HS-5 (cell line): ENCODE measurements at places on chromosomes 2 and 18.

DNA sequence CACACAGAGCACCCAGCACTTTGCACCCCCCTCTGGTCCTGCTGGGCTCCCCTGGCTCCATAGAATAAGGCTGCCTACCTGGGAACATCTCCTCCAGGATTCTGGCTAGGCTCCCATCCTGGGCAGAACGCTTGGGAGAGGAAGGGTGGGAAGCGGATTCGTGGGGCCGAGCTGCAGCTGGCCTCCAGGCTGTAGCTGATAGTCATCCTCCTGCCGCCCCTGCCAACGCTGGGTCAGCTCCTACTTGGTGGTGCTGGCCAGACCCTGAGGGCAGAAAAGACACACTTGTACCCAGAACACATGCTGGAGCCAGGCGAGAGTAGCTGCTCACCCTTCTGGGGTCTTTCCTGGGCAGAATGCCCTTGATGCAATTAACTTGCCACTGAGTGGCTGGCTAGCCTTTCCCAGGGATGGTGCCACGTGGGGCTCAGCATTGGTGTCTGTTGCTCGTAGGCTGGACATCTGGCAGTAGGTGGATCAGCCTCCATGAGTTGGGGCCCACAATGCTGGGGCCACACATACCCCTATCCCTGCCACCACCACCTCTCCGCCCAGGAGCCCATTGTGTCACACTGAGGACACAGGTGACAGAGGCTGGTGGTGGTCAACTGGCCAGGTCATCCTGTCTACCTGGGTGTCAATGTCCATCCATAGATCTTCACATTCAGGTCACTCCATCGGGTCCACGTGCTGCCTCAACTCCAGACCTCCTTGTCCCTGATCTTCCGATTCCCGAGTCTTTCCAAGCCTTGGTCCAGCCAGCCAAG, 112.8 kb downstream of the NDUFA10 start:
- DNase-seq, result no peak

GRCh38 chr18:10131460-10132395, 217.9 kb downstream of the VAPA start:
- no peak for DNase-seq

DNA sequence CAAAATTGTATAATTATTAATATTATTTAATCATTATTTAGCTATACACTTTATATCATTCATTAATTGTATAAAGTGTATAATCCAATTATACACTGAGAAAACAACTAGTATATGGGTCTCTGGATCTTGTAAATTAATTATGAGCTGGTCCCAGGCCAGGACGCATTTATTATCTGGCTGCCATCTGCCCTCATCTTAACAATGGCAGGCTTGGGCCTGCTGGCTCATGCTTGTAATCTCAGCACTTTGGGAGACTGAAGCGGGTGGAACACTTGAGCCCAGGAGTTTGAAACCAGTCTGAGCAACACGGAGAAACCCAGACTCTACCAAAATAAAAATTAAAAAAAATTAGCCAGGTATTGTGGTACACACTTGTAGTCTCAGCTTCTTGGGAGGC, 502.2 kb upstream of the NRXN1 start:
- DNase-seq, result no peak

- DNase-seq, result no peak
Observed at GRCh38 chr2:101362316-101362715, 25.0 kb downstream of the CREG2 start.

- no peak for DNase-seq
Observed at GRCh38 chr2:18454692-18455235, 105.7 kb downstream of the RDH14 start.

- no peak for DNase-seq
Observed at GRCh38 chr18:64379662-64380061, 230.8 kb upstream of the LINC00305 start.

GRCh38 chr2:150133623-150134022, 353.8 kb downstream of the RND3 start:
- DNase-seq, result peak; percentile 88

DNA sequence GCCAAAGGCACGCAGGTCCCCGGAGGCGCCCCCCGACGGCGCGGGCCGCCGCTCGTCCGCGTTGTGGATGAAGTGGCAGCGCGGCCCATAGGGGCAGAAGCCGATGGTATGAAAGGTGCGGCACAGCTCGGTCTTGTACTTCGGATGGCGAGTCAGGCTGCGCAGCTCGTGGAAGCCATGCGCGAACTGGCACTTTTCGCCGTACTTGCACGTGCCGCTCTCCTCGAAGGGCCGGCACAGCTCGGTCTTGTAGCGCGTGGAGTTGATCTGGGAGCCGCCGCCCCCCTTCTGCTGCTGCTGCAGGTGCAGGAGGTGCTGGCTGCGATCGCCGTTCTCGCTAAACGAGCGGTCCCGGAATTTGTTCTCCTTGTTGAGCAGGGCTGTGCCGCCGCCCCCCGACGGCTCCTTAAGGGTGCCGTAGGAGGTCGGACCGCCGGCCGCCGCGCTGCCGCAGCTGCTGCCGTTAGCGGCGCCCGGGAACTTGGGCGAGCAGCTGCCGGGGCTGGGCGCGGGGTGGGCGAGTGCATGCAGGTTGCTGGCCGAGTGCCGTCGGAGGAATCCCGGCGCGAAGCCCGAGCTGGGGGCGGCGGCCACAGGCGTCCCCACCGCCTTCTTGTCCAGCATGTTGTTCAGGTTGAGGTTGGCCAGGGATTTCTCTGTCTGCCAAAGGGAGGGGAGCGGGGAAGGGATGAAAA, 1.2 kb downstream of the ZFP36L2 start:
- peak; percentile 37 for DNase-seq

DNA sequence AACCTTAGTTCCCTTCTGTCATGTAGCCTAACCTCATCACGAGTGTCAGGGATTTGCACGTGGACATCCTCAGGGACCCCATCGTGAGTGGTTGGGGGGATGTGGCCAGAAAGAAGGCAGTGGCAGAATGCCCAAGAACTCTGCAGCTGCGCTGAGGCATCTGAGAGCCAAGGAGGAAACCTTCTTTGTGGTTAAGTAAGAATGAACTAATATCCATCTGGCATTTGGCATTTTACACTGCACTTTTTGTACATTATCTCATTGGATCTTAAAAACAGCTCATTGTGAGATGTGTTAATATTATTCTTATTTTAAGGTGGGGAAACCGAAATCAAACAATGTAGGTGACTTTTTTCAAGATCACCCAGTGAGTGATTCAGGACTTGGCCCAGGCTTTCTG, 32.6 kb upstream of the APCDD1 start:
- DNase-seq, result peak; percentile 36

GRCh38 chr2:12479065-12479601, 237.6 kb upstream of the TRIB2 start:
- no peak for DNase-seq

DNA sequence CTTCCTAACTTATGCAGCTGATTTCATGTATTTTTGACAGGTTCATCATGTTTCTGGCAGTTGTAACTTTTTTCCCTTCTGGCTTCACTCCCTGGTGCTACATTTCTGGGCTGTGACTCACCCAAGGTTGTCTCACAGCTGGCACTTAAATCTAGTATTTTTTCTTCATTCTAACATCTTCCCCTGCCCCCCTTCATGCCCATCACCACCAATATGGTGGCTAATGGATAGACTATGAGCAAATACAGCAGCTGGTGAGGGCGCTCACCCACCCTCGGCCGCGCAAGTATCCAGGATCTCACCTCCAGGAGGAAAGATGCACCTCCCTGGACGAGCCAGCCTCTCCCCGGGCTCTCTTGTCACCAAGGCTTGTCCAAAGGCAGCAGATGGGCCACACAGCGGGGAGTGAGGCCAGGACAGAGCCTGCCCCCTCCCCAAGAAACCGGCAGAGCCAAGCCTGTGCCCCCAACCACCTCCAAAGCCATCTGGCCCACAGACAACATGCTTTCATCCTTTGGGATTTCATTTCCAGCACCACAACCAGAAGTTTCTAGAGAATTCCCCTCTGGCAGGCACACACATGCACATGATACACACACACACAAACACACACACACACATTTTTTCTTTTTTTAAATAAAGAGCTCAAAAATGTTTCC, 39.1 kb downstream of the ATOH8 start:
- DNase-seq, result peak; percentile 70

DNA sequence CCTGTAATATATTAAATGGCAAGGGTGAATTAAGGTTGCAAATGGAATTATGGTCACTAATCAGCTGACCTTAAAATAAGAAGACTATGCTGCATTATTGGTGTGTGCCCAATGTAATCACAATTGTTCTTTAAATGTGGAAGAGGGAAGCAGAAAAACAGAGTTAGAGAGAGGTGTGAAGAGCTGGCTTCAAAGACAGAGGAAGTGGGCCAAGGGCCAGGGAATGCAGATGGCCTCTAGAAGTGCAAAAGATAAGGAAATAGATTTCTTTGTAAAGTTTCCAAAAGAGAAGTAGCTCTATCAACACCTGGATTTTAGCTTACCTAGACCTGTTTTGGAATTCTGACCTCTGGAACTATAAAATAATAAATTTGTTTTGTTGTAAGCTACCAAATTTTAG, 276.0 kb downstream of the LRRTM1 start:
- DNase-seq, result no peak

- no peak for DNase-seq
Observed at GRCh38 chr2:229335877-229336346, 64.8 kb upstream of the PID1 start.

- DNase-seq, result no peak
Observed at GRCh38 chr2:130729322-130730299, 741 bp downstream of the GPR148 start.

GRCh38 chr2:128585706-128586105, 267.0 kb upstream of the HS6ST1 start:
- DNase-seq, result peak; percentile 25

GRCh38 chr2:112529757-112530156, 12.5 kb upstream of the POLR1B start:
- no peak for DNase-seq

DNA sequence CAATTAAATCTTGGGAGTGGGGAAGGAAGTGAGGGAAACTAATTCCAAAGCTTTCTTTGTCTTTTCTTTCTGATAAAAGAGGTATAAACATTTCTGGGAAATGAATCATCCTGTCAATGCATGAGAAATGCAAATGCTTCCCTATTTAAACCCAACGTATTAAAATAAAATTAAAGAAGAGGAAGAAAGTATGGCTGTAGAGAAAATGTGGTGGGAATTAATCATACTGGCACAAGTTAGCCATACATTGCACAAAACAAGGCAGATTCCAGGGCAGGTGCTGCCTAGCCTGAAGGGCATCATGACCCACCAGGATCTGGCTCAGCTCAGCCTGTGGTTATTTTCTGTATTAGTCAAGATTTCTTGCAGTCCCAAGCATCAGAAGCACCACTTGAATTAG, 338.0 kb downstream of the NYAP2 start:
- peak; percentile 46 for DNase-seq

GRCh38 chr2:188647430-188648070, 326.6 kb upstream of the COL3A1 start:
- DNase-seq, result no peak

DNA sequence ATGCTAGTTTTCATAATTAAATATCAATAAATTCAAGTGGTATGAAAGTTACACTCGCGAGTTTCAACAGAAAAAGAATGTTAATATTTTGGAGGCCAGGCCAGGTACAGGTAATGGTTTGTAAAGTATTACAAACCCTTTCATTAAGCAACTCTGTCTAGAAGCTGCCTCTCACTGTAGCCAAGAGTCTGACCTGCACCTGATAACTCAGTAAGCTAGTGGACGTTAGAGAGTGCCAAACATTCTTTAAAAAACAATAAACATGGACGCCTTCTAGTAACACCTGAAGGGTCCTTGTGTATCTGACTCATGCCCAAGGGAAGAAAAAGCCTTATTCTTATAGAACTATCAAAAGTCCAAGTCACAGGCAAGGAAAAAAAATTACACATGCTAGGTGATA, 70.2 kb downstream of the MBD2 start:
- no peak for DNase-seq

DNA sequence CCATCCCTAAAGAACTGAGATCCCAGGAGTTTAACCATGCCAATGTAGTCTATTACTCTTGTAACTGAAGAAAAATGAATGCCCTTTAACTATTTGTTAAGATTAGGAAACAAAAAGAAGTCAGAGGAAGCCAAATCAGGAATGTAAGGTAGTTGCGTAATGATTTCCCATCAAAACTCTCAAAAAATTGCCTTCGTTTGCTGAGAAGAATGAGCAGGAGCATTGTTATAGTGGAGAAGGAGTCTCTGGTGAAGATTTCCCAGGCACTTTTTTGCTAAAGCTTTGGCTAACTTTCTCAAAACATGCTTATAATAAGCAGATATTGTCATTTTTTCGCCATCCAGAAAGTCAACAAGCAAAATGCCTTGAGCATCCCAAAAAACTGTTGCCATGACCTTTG, 224.0 kb upstream of the SIX2 start:
- DNase-seq, result no peak

- no peak for DNase-seq
Observed at GRCh38 chr2:235957251-235957650, 210.9 kb downstream of the GBX2 start.

- no peak for DNase-seq
Observed at GRCh38 chr2:120758181-120759144, 22.8 kb downstream of the GLI2 start.

GRCh38 chr18:61998957-61999356, 106.2 kb upstream of the RNF152 start:
- peak; percentile 84 for DNase-seq

GRCh38 chr2:71721362-71721665, 268.0 kb downstream of the DYSF start:
- DNase-seq, result no peak

DNA sequence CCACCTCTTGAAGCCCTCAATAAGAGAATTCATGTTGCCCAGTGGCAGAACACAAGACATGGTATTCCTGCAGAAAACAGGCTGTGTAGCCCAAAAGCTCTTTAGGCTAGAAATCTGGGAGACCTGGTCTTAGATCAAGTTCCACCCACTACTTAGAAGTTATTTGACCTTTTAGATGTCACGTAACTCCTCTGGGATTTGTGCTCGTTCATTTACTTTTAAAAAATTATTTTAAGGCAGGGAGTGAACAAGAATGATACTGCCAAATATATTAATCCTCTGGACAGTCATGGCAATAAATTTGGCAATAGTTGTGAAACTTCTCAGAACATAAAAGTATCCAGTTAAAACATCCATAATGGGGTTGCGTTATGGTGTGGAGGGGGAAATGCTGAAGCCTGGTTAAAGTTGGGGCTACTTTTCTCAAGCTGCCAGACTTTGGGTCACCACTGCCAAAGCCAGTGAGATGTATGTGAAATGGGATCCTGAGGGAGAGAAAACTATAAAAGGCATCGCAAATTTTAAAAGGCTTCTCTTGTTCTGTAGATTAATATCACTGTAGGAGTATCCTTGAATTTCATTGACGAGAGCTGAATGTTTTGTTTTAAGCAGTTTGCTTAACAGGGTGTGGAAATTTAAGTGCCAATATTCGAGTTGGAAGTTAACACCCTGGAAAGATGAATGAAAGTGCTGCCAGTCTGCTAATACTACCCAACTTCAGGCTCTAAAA, 15.8 kb downstream of the DAPL1 start:
- no peak for DNase-seq

GRCh38 chr2:84873350-84873749, 7.5 kb downstream of the TRABD2A start:
- no peak for DNase-seq

GRCh38 chr2:49714454-49714853, 560.1 kb upstream of the FSHR start:
- no peak for DNase-seq

DNA sequence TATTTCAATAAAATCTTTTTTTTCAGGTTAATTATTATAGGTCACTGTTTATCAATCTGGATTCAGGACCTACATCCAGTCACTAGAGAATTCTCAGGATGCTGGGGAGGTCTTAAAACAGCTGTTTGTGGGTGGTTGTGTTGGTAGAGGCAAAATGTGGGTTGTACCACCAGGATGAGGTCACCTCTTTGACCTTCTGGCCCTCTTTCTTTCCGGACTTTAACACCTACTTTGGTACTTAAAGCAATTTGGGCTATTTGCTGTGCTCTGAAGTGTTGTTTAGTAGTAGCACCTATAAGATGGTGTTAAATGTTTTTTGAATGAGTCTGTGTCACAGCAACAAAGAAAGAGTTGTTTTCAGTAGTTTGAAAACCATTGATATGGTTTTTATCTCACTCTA, 14.6 kb downstream of the EML4 start:
- DNase-seq, result no peak
